Occipital lobe (tissue), 3 donors: ENCODE measurements at places on chromosomes 12 and 14.

- no peak for DNase-seq
These were observed 305.7 kb downstream of the GPHN start for GRCh38 chr14:66813636-66814035.

- DNase-seq, result no peak
These were observed 49.2 kb upstream of the SGPP1 start for GRCh38 chr14:63777024-63777423.

- no peak for DNase-seq
These were observed 14.2 kb upstream of the FZD10 start for GRCh38 chr12:130147875-130148596.

DNA sequence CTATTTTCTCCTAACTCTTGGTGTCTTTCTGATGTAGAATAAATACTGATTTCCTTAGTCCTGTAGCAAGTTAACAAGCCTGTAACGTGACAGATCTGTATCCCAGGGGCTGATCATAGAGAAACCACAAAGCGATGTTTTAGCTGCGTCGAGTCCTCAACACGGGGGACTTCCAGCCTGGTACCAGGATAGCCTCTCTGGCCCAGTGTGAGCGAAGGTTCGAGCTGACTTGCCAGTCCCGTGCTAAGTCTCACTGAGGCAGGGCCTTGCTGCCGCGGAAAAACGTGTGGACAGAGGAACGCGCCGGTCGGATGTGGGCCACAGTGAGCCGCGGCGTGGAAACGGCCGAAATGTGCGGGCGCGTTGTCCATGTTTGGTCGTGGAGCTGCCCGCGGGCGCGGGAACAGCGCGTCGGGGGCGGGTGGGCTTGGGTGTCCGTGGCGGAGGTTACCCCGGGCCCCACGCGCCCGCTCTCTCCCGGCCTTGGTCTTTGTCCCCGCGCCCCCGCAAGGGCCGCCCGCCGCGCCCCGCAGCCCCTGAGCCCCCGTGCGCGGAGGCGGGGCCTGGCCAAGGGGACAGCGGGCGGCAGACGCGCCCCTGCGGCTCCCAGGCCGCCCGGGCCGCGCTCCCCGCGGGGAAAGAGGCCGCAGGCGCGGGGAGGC lies 531 bp upstream of the EML1 start:
- DNase-seq, result peak; percentile 28

- no peak for DNase-seq
These were observed 316.2 kb upstream of the NAV3 start for GRCh38 chr12:77514511-77514910.

DNA sequence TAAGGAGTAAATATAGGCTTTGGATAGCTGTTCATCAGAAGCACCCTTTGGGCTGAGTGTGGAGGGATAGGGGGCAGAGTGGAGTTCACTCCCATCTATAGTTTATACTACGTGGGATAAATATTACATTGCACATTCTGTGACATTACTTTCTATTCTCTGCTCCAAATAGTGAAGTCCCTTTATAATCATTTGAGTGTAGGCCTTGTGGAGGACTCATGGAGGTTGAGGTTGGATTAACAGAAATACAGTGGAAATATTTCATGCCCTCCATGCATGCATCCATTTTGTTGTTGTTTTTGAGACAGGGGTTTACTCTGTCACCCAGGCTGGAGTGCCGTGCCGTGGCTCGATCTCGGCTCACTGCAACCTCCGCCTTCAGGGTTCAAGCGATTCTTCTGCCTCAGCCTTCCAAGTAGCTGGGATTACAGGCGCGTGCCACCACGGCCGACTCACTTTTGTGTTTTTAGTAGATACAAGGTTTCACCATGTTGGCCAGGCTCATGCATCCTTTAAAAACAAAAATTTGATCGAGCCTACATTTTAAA lies 1.4 kb downstream of the CHPT1 start:
- no peak for DNase-seq

DNA sequence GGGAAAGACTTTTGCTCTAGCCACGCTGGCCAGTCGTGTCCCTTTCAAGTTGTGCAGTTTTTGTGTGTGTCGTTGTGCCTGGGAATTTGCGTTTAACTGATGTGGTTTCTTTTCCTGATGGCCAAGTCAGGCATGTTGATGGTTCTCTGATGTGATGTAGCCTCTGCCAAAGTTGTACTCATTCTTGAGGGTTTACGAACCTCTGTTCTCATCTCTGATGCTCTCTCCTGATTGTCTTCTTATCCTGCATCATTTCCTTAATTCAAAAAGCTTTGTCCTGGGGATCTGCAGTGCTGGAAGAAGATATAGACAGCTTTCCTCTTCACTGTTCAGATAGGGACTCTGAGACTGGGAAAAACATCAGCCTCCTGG lies 25.4 kb downstream of the CD9 start:
- DNase-seq, result no peak

- DNase-seq, result no peak
These were observed 33.9 kb downstream of the CEP290 start for GRCh38 chr12:88108021-88108420.

GRCh38 chr12:130967636-130968035 lies 13.9 kb downstream of the ADGRD1 start:
- no peak for DNase-seq

- DNase-seq, result no peak
These were observed 64.9 kb downstream of the TMX1 start for GRCh38 chr14:51304941-51305340.

DNA sequence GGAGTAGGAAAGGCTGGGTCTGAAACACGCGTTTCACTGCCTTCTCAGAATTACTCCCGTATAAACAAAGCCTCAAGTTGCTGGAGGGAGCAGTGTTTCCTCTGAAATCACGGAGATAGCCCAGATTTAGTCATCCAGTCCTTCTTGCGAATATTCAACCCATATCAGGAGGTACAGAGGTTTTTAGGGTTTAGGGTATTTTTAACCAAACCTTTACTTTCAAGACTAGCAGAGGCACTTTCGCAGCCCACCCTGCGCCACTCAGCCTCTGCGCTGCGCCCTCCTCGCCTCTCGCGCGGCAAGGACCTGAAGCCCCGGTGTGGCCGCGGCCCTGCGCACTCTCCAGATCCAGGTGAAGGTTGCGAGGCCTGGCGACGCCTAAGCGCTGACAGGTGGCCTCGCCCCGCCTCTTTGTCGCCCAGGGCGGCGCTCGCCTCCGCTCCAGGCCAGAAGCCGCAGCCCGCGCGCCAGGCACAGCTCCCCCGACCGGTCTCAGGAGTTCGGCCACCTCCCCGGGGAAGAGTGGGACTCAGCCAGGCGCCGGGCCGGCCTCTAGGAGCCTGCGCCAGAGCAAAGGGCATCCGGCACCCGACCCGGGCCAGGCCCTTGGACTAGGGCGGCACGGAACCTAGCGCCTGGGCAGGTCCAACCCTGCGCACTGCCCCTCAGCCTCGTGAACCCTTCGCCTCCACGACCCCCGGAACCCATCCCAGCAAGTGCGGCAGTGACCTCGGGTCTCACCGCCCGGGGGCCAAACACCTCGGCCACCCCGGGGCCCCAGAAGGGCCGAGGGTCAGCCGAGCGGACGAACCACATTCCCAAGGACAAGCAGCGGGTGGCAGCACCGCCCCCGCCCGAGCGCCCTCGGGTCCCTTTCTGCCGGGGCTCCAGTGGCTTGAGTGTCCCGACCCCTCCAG lies 1.8 kb upstream of the SAMD4A start:
- DNase-seq, result peak; percentile 51

DNA sequence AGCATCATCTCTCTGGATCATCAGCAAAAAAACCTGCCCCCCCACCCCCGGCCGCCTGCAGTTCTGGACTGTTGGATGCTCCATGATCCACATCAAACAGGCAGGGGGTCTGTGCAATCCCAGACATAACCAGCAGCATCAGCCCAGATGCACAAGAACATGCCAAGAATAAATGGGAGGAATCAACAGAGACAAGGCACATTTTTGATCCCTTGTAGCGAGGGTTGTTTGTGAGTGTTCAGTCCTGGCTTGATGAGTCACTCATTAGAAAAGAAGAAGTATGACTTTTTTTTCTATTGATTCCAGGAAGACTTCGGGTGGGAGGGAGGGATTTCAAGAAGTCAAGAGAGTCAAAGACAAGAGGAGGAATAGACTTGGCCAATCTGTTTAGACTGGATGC lies 244.2 kb downstream of the KSR2 start:
- DNase-seq, result no peak

DNA sequence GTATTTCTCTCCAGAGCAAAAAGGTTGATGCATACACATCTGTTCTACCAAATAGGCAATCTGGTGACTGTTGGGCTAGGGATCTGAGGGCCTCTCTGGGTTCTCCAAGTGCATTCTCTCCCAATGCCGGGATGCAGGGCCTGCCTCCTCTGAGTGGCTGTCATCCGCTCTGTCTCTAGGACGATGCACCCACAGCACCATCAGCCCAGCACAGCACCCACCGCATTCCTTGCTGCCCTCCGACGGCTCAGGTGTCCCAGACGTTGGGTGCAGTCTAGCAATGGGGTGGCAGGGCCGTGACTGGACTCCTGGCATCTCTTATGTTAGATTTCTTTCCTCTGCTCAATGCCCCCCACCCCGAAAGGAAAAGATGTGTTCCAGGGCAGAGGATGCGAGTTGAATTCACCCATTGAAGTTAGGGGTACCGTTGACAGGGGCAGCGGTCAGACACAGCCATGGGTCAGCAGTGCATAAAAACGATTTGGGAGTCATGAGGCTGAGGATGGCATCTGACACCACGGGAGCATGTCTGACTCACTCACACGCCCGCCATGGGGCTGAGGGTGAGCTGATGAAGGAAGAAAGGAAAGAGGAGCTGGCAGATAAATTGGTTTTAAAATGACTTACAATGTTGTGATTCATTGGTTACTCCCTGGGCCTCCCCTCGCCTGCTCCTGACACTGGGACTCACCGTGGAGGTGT lies 93.2 kb upstream of the C14orf180 start:
- no peak for DNase-seq
